ENCODE measurements at places on chromosomes 5 and 9.

GRCh38 chr5:2482778-2483177 is 268.7 kb downstream of the IRX2 start:
- no peak for DNase-seq

DNA sequence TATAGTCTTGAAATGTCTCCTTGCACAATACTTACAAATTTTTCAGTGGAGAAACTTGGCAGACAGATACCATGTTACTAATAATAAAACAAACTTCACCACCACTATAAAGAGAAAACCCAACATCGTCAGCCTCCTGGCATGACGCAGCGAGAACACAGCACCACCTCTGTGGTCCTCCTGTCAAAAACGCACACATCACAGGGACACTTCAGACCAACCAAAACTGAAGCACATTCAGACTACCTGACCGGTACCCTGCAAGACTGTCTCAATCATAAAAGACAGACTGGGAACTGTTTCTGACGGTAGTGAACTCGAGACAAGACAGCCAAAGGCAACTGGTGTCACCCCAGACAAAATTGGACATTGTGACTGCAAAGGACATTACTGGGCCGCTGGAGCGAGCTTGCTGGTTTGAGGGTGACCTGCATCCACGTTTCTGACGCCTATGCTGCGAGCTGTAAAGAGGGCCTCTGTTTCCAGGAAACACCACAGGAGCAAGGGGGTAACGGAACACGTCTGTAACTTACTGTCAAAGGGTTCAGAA is 34.4 kb downstream of the NSUN2 start:
- DNase-seq: no peak

DNA sequence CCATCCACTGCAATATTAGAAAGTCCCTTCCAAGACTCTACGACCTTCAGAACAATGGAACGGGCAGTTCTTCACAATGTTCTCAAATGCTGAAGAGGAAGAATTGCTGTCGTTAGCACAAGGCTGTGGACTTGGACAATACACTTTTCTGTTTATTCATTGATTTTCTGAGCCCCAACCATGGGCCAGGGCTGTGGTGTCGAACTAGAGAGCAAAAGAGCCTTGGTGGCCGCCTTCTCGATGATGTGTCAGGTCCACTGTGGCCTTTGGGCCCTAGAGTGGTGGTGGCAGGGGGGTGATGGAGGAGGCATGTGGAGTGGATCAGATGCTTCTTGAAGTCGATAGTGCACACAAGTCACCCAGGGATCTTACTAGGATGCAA is 18.5 kb upstream of the KIF12 start:
- no peak for DNase-seq

DNA sequence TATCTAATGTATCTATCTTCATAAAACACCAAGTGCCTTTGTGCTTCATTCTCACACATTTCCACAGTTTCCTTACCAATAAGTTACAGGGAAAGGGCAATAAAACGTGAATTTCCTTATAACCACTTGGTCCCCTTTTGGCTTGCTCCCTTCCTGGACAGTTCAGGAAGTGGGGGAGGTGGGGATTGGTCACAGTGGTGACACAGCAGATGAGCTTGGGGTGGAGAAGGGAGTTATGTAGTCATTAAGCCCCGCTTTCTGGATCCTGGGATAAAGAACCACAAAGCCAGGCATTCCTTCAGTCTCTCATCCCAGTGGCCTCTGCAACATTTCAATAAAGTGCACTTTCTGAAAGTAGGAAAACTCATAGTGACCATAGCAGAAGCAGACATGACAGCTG is 47.1 kb upstream of the FYB1 start:
- DNase-seq: no peak

Data from CD4-positive, alpha-beta T cell treated with Interleukin-10 for 1 hour (primary cell).